ENCODE measurements at places on chromosomes 7 and 10.

GRCh38 chr10:124347956-124348355 lies 70.8 kb downstream of the OAT start:
- DNase-seq = no peak

DNA sequence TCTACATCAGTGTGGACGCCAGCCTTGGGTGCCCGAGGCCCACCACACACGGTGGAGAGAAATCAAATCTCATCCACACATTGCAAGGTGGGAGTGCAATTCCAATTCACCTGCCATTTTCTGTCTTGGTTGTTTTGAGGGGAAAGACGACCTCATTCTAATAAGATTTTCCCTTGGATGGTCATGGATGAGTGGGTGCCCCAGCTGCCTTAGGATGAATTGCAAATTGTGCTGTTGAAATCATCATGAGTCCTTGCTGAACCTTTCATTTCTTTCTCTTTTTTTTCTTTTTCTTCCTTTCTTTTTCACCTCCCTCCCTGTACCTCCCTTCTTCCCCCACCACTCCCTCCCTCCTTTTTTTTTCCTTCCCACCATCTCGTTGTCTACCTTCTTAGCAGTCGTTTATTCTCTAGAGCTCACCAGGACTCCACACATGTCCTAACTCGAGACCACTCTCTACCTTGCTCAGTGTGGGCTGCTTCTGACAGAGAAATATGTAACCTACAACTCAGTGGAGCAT lies 266.9 kb upstream of the NFE2L3 start:
- no peak for DNase-seq

- DNase-seq = no peak
These were observed 2.2 kb downstream of the KMT2E start for GRCh38 chr7:105016068-105016708.

DNA sequence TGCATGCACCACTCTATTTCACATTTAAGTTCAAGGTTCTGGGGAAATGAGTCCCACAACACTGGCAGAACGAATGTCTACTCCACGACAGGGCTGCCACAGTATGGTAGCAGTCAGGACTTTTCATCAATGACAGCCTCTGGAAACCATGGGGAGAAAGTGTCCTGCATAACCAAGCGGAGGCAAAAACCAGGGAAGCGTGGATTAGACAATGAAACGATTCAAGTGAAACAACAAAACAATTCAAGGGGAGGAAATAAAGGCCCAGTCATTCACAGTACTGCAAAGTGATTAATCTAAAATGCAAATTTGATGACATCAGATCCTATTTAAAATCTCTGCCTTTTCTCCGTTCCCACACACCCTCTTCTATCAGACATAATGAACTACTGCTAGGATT lies 168.2 kb downstream of the DPY19L1 start:
- DNase-seq = no peak

DNA sequence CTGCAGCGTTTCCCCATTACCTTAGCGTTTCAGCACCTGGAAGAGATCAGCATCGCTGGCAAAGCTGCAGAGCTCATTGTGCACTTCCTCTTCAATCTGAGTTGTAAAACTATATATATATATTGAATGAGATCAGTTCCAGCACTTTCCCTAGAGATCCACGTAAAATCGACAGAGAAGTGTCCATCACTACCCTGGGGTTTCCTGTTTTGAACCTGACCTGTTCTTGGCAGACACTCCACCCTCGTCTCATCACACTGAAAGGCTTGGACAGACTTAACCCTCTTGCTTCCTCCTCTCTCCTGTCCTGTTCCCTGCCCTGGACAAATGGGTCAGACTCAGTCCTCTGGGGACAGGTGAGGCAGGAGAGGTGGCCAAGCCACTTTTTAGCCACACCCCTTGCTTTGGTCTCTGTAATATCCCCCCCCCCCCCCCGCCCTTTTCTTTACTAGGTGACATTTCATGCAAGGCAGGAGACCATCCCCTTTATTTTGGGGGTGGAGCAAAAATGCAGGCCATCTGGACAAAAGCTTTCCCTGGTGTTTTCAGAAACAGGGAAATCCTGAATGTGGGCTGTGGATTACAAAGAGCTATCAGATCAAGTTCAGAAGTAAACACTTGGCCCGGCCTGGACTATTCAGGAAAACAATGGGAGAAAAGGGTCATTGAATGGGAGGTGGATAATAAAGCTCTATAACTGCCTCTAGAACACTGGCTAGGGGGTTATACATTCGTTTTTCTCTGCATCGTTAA lies 83.7 kb upstream of the KDM7A start:
- peak; percentile 77 for DNase-seq

DNA sequence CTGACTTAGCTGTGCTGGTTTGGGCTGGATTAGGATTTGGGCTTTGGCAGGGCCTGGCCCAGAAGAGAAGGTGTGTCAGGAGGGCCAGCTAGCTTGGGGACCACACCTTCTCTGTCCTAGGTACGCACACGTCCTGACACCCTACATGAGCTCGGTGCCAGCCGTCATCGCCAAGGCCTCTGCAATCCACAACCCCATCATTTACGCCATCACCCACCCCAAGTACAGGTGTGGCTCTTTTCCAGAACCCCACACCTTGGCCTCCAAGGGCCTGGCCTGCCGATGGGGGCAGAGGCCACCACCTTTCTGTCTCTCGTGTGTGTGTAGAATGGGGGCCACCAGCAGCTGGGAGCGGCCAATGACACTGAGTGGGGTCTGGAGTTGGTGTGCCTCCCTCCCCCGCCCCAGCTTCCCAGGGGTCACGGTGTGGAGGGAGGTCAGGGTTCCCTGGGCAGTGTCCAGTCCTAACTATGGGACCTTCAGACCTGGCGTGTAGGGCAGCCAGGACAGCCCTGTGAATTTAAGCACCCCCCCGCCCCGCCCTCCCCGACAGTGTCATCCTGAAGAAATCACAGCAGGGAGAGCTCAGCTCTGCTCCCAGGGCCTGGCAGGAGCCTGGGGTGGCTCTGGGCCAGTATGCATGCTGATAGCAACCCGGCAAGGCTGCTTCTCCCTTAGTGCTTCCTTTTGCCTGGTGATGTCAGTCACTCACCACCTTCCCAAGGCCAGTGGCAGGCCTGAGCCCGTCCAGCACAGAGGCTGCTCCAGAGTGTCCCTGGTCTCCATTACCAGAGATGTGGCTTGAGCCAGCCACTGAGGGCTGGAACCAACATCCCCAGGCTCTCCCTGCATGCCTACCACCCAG lies 6.9 kb upstream of the LDB3 start:
- no peak for DNase-seq

DNA sequence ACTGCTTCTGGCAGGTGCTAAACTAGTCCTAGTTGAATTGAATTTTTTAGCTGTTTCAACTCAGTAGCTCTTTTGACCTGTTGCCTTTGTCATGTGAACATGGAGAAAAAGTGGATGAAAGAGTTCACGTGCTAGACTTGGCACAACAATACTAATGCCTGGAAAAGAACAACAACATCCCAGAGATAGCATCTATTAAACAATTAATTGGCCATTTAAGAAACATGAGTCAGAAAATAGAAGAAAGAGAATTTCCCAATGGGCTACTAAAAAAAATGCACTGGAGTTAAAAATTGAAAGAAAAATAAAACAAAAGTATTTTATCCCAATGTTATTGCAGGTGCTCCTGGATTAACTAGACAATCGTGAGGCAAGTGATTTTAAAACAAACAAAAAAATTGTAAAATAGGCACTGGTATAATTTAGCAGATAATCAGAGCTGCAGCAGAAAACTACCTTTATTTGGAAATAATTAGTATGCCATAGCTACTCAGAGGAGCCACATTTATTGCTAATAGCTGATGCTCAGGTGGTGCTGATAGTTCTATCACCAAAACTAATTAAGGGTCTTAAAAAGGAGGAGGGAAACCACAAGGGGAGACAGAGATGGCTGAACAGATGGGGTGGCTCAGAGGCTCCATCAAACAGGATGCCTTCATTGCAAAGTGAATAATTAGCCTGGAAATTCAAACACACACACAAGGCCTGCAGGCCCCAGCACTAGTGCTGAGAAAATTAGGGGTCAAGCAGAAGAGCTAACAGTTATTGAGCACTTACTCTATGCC lies 17.6 kb downstream of the CCDC71L start:
- no peak for DNase-seq

GRCh38 chr10:127881262-127881661 lies 11.5 kb downstream of the CLRN3 start:
- DNase-seq = no peak

GRCh38 chr7:158473221-158473620 lies 114.4 kb downstream of the PTPRN2 start:
- peak; percentile 30 for DNase-seq

GRCh38 chr7:141928845-141929195 lies 12.6 kb downstream of the OR9A4 start:
- no peak for DNase-seq

- no peak for DNase-seq
These were observed 266.5 kb downstream of the HGF start for GRCh38 chr7:81503336-81503735.

GRCh38 chr10:60820093-60820754 lies 41.9 kb downstream of the CDK1 start:
- no peak for DNase-seq

DNA sequence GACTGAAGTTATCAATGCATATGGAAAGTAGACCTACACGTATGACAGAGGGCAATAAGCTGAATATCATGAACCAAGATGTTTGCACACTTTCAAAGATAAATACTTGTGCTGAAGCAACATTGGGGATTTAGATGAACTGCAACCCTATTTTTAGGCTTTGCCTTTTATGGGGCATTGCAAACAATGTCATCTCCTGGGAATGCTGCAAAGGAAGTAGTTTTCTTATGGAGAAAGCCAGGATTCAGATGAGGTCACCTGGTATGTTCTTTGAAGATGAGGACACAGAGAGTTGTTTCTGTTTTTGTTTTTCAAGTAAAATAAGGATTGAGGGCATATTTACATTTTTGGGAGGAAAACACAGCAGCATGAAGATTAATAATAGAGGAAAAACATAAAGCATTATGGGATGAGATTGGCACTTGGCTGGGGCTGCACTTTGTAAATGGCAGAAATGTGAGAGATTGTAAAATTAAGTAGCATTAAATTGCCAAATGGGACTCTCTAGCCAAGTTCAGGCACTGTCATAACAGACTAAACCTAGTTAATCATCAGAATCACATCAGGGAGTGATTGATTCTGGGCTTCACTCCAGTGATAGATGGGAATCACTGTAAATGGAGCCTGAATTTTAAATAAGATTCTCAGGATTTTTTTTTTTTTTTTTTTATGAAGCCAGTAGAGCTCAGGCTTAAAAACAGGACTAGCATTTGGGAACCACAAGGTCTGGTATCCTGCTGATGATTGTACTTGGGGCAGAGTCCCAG lies 63.1 kb downstream of the MALRD1 start:
- DNase-seq = no peak

DNA sequence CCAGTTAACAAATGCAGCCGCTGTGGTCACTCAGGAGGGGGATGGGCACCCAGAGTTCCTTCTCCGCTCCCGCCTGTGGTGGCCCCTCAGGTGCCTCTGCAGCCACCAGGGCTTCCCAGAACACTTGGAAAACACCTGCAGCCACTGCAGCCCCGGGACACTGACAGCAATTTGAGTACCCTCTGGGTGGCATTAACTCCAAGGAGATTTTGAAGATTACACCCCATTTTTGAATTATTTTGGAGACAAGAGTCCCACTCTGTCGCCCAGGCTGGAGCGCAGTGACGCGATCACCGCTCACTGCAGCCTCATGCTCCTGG lies 32.2 kb downstream of the IL15RA start:
- DNase-seq = no peak

DNA sequence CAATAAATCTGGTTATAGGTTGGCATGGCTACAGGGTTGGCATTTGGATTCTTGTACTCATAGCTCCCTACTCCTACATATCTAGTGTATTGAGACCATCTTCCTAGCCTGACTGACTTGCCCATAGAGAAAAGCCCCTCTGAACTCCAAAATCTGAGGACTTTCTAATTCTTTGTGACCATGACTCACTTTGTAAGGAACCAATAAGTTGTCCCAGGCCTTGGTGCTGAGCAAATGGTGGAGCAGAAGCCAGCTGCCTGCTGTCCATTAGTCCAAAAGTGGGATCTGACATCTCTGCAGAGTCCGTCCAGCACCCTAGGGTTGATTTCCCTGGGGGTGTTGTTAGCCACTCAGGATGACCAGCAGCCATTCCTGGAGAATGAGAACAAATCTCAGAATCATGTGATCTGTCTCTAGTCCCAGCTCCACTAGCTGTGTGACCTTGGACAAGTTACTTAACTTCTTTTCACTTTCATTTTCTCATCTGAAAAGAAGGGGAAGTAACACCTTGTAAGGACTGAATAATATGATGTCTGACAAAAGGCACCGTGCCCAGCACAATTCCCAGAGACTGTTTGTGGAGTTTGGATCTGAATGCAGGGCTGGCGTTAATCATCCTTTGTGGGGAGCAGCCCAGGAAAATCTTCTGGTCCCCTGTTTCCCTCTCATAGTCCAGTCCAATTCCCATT lies 44.1 kb downstream of the MTURN start:
- DNase-seq = no peak

DNA sequence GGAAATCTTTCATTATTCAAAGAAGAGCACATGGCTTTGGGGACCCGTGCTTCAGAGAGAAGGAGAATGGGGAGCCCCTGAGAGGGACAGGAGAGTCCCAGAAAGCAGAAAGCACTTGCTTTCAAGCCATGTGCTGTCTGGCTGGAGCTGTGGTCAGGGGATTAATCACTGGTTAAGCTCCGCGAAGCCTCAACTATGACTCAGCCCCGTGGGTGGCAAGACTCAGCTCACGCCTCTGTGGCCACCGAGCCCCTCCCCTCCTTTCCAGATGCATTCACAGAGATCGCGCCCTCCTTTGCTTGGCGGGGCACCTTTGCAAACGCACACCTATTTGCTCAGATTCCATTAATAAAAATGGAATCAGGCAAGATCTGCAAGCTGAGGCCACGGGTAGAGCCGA lies 202.9 kb upstream of the TCERG1L start:
- DNase-seq = no peak

GRCh38 chr7:98014830-98015229 lies 24.8 kb upstream of the OCM2 start:
- no peak for DNase-seq

GRCh38 chr10:131280101-131280500 lies 31.4 kb downstream of the TCERG1L start:
- DNase-seq = peak; percentile 36

DNA sequence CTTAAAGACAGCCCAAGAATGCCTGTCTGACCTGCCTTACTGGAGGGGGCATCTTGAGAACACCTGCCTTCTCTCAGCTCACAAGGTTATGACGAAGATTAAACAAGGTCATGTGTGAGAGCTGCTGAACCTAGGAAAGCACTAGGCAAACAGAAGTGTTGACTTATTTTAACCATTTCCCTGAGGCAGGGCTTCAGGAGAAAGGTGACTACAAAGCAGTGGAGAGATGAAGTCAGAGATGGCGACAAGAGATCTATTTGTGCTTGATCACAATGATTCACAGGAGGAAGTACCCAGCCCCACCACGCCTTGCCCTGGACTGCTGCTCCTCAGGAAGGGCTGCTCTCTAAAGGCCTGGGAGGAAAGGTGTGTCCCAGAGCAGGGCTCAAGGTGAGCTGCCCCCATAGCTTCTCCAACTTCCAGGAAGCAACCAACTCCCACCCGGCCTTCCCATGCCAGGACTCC lies 27.8 kb downstream of the STN1 start:
- DNase-seq = no peak

DNA sequence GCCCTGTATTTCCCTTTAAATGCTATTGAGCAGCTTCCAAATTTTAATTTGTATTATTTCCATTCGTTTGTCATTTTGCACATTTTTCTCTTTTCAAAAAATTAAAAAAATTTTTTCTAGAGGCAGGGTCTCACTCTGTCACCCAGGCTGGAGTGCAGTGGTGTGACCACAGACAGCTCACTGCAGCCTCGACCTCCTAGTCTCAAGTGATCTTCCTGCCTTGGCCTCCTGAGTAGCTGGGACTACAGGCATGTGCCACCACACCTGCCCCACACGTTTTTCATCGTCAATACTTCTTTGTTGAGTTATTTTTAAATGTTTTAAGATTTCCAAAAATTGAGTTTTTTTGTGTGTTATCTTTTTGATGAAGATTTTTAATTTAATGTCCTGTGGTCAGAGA lies 4.7 kb downstream of the RPA3 start:
- no peak for DNase-seq
